ENCODE measurements at places on chromosomes 11 and 22.

DNA sequence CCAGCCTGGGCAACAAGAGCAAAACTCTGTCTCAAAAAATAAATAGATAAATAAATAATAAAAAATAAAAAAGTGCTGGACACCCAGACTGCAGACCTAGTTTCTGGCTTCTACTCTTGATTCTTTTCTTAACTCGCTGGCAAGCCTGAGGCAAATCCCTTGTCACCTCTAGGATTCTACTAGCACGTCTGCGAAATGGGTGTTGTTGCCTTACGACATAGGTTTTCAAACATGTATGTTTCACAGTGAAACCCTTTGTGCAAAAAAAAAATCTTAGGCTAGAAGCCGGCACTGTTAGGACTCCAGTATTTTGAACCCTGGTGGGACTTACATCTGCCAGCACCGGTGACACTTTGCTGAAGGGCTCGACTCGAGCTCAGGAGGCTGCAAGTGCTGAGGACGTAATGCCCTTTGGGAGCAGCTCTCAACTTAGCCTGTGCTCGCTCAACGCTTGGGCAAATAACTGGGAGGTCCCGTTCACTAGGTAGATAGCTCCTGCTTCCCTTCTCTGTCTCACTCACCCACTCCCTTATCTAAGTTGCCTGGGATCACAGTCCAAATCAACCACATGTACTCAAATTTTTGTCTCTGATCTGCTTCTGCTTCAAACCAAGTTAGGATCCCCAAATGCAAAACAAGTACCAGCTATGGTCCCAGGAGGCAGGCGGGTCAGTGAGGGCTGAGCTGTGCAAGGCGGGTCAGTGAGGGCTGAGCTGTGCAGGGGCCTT is 34.7 kb upstream of the MYH9 start:
- no peak for DNase-seq

- DNase-seq = no peak
These were observed 5.9 kb downstream of the TMPRSS13 start for GRCh38 chr11:117923275-117923674.

- no peak for DNase-seq
These were observed 25.3 kb upstream of the FCHSD2 start for GRCh38 chr11:73167363-73167954.

DNA sequence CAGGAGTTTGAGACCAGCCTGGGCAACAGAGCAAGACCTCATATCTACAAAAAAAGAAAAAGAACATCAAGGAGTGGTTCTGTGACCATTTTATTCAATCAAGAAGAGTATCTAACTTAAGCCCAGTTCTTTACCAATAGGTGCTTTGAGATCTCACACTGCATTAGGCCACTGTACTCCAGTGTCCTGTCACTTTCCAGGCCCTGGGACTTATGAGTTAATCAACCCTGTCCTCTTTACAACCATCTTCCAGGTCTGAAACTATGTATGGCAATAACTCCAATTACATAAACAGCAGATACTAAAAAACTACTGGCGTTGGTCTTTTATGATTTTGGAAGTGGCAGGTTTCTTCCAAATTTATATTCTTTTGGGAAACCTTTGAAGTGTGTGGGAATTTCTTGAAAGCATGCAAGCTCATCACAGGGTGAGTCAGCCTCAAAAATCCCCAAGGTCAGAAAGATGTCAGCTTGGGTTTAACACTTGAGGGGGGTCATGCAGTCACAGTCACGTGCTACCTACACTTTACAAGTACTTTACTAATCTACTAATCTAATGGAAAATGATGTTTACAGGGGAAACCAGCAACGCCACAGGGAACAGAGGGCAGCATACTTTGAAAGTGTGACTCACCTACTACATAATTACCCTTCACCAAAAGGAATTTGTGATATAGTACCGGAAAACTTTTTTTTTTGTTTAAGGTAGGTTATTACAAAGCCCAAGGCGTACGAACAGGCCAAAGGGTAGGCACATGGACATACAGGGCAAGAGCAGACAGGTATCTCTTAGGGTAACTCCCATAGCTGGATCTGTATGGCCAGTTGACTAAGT is 15.6 kb downstream of the PISD start:
- DNase-seq = peak; percentile 60

GRCh38 chr11:44878711-44879110 is 72.0 kb downstream of the TP53I11 start:
- no peak for DNase-seq

DNA sequence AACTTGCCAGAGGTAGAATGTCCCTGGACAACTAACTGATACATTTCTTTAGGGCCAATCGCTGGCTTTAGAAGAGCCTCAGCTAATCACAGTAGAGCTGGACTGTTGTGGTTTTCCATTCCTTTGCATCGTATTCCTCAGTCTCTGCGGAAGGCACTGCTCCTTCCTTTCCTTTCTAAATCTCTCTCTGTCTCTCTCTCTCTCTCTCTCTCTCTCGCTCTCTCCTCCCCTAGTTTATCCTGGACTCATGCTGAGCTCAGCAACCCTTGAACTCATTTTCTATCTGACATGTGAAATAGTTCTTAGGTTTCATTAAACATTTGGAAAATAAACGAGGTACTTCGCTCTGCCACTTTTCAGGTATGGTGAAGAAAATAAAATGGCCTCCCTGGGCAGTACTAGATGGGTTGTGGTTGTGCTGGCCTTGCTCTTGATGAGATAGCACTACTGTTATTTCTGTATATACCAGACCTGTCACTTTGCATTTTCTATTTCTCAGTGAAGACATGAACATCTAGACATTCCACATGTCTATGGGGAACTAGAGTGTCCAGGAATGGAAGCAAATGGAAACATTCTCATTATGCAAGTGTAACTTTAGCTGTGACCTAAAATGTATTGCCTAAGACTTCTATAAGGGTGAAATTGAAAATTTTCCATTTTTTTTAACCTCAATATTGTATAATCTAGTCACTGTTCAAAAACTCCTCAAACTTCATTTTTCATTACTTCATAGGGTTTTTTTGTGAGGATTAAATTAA is 12.0 kb upstream of the SESN3 start:
- no peak for DNase-seq

DNA sequence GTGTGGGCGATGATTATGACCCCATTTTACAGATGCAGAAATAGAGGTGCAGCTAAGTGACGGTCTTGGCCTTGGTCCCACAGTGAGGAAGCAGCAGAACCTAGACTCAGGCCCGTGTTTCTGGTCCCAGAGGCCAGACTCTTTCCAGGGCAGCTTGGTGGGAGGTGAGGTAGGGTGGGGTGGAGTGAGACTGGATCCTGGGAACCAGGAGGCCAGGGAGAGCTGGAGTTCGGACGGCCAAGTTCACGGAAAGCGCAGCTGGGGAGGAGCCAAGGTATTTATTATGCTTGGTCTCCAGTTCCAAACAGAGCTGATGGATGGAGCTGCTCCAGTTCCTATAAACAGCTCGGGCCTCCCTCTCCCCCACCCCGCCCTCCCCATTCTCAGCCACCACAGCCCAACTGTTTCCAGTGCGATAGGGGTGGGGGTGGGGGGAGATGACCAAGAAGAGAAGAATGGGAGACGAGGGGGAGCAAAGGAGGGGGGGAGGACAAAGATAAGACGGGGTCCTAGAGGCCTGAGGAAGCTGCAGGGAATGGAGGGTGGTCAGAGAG is 16.2 kb downstream of the LRRC32 start:
- DNase-seq = no peak

- DNase-seq = no peak
These were observed 21.4 kb upstream of the PISD start for GRCh38 chr22:31683181-31684105.

- no peak for DNase-seq
These were observed 381.6 kb downstream of the ETS1 start for GRCh38 chr11:128205796-128206195.

DNA sequence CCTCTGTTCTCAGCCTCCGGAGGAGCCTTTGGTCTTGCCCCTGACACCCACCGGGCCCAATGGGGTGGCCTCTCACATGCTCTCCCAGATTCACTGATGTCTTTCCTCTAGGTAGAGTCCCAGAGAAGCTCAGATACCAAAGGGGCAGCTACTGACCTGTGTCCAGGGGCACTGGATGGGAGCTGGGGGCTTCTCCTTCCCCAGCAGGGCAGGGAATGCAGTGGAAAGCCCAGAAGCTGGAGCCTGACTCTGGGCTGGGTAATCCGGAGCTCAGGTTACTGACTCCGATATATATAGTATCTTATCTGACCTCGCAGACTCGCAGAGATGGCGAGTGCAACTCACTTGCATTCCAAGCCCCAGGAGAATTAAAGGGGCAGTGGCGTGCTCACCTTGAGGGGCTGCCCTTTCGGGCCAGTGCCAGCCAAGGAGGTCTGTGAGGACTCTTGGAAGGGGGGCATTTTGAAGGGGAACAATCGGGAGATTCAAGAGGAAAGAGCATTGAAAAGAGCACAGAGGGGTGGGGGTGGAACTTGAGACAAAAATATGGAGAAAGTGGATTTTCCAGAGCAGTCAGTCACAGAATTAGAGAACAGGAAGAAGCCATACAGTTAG is 2.5 kb downstream of the USP2 start:
- DNase-seq = no peak

GRCh38 chr11:126181939-126182730 is 29.3 kb downstream of the RPUSD4 start:
- no peak for DNase-seq

DNA sequence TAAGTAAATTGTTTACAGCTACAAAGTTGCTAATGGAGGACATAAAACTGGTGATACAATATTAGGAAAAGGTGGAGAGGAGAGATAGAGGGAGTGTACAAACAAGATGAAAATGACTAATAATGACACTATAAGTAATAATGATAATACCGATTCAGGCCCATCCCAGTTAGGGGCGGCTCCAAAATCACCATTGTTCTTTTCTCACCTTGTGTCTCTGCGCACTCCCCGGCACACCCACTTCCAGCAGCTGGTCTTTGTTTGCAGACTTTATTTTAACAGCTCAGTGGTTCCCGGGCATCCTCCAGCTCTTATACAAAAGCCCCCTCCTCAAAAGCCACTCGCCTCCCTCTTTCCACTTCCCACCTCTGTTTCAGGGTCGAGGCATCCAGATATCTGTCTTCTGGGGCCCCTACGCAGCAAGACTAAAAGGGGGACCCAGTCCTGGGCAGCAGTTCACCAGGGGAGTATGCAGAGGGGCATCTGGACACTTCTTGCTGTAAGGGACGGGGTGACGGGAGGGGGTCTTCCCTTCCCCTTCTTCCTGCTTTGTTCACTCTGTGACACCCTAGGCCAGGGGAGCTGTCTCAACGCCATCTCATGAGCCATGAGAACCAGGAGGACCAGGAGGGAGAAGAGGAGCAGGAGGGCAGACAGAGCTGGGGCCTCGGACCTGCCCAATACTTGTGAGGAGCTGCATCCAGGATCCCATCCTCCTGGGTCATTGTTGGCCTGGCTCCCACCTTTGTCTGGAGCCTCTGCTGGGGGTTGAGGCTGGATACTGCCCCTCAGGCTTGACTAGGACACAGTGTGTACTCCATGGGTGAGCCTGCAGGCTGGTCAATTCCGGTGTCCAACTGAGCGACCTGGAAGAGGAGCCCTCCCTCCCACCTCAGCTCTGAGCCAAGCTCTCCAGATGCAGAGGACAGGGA is 2.7 kb downstream of the APOL2 start:
- DNase-seq = no peak

GRCh38 chr11:14184028-14184940 is 174.7 kb downstream of the RRAS2 start:
- no peak for DNase-seq

DNA sequence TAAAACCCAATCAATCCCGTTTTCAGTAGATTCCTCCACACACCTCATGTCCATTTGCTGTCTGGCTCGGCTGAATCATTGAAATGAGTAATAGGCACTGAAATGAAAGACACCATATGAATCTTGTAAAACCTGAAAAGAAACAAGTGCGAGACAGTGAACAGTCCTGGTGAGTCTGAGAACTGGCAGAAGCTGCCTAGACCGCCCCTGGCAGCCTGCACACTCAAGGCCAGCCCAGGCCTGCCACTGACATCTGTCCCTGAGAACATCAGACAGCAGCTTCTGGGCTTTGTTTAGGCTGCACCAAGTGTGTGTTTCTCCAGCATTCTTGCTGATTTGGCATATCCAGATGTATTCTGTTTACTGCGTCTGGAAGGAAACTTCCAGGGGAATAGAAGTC is 44.8 kb downstream of the ENDOD1 start:
- DNase-seq = no peak

DNA sequence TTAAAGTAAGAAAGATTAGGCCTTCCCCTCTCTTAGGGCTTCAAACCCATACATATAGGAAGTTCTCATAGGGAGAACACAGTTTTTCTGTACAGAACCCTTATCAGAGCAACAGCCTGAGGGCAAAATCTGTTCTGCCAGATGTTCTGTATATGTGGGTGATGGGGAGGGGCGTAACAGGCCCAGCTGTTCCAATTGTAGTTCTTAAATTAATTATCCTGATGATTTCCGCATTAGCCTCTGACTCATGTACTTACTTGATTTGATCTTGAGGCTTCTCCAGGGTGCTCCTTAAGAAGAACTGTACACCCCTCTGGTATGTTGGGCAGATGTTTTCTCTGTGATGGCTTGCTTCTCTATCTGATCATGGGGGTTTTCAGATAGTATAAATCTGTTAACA is 123.1 kb upstream of the C11orf87 start:
- DNase-seq = no peak

DNA sequence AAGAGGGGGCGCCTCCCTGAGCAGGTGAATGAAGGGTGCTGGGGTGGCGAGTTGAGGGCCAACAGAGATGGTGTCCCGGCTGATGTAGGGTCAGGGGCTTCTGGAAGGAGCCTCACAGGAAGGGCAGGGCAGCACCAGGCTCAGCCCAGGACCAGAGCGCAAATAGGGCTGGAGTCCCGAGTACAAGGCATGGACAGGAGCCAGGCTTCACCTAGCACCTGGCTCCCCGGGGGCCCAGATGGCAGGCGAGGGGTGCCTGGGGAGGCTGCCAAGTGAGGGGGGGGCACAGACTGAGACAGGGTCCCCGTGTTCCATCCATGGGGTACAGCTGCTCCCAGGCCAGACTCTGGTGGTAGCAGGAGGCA is 105.8 kb downstream of the KCNQ1 start:
- no peak for DNase-seq

- DNase-seq = peak; percentile 10
These were observed 6.0 kb upstream of the MAPK11 start for GRCh38 chr22:50276143-50276542.

GRCh38 chr11:33970984-33971466 is 79.1 kb upstream of the LMO2 start:
- DNase-seq = no peak

DNA sequence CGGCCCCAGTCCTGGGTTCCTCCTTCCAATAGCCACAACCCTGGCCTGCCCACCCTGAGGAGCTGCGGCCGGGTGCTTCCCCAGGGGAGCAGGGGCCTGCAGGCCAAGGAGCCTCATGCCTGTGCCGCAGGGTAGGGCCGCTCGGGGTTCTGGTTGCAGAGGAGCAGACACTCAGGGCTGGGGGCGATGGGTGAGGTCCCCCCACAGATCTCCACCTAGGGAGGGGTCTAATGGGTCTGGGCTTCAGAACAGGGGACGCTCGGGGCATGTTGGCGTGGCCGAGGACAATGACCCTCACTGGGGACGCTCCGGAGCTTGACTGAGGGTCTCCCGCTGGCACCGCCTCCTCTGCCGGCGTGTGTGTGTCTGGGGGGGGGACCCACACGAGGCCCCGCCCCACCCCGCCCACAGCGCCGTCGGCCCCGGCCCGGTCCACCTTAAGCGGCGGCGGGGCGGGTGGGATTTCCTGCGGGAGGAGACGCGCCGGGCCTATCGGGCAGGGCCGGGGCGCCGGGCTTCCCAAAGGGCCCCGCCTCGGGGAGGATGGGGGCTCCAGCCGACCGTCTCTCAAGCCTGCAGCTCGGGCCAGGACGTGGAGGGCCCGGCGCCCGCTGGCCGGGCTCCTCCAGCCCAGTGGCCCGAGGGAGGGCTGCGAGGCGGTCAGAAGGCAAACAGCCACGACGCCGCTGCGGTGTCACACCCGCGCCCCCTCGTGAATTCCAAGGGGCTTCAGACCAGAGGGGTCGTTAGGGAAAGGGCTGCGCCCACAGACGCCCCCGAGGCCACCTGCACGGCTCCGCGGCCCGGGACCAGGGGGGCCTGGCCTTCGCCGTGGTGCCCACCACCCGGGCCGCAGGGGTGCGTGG is 640 bp upstream of the ZDHHC8 start:
- DNase-seq = peak; percentile 81

Measured in activated naive CD4-positive, alpha-beta T cell treated with Interleukin-2 at 50 U/mL for 16 hours (primary cell).